ENCODE measurements at places on chromosomes 4 and X.

GRCh38 chrX:1239681-1240142 is 27.3 kb upstream of the CRLF2 start:
- DNase-seq: no peak

DNA sequence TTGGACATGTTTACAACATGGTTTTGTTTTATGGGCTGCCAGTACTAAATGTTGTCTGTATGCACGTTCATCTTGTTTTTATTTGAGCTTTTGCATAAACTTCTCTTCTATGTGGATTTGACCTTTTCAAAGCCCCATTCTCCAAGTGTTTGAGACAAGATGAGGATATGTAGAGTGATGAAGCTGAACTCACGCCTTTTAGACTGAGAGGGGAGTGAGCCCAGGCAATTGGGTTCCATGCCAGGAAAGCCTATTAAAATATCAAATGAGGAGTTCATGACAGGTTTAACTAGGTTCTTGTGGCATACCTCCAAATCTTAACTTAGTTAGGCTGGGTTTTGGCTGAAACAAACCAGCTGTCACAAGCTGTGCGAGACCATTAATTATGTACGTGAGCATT is 170.4 kb upstream of the LDB2 start:
- DNase-seq: no peak

- no peak for DNase-seq
These were observed 82.0 kb upstream of the FAM241A start for GRCh38 chr4:112063260-112063659.

GRCh38 chr4:93346840-93347239 is 481.7 kb upstream of the ATOH1 start:
- DNase-seq: no peak

DNA sequence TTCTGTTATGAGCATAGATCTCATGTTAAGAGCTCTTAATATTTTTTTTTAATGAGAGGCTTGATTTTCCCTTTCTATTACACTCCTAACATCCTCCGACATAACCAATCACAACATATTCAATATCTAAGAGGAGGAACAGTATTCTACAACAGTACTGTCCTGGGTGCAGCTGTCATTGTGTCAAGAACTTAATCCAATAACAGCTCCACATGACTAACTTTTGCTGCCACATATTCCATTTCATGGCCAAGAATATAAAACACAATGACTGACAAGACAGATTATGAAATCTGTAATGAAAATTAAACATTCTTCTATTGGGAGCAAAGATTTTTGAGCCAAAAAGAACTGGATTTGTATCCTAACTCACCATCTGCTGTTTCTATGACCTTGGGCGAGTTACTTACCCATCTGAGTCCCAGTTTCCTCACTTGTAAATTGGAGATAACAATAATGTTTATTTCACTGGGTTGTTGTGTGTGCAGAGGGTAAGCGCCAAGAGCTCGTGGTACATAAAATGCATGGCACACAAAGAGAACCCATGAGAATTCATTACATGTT is 405.6 kb downstream of the SPRY1 start:
- no peak for DNase-seq

DNA sequence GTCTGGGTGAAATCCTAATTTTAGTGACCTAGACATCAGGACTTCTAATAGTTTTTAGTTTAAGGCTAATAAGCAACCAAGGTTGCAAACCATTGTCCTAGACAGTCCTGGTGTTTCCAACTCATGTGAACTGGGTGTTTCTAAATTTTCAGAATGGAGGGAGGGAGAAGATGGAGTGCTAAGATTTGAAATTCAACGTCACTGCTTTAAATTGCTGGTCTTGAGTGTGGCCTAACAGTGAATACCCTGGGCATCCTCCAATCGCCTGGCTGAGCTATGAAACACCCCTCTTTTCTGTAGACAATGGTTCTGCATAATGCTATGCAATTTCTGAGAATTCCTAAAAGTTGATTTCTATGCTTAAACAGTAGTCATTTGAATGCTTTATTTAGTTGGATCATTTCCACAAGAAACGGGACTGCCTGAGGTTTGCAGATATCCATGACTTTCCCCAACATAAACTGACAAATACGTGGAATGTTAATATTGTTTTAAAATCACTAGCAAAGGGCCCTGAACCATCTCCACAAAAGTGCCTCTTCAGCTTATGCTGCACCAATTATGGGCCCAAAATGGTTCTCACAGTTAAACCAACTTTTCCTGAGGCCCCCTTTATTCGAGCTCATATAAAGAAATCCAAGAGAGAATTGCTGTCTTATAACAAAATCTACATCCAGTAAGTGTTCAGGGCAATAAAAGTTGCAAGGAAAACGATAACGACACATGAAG is 1.1 kb downstream of the FBXL5 start:
- no peak for DNase-seq

DNA sequence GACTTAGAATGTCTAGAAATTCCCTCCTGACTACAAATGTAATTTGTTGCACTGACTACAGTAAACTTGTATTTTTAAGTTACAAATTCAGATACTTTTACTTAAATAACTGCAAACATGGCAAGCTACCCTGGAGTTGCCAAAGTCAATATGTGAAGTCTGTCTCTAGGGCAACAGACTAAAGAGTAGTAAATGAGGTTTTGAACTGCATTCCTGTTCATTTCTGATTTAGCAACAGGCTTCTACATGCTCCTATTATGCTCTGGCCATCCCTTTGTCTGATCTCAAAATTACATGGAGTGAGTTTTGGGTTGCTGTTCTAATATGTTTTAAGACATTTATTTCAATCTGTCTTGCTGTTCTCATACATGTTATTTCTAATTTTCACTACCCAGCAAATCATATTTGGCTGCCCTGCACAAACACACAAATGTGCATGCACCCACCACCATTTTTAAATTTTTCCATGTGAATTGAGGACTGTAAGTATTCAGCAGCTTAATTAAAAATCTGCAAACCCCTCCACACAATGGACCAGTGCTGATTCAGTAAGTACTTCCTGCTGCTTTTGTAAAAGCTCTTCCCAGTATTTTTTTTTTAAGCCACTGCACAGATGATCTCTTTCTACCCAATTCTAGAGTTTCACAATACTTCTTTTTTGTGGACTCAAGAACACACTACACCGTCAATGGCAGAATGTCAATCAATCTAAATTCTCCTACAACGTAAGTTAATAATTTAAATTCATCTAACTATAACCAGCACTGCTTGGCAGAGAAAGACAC is 26.7 kb downstream of the SH3RF1 start:
- no peak for DNase-seq

- no peak for DNase-seq
These were observed 12.2 kb upstream of the CLGN start for GRCh38 chr4:140439644-140440142.

DNA sequence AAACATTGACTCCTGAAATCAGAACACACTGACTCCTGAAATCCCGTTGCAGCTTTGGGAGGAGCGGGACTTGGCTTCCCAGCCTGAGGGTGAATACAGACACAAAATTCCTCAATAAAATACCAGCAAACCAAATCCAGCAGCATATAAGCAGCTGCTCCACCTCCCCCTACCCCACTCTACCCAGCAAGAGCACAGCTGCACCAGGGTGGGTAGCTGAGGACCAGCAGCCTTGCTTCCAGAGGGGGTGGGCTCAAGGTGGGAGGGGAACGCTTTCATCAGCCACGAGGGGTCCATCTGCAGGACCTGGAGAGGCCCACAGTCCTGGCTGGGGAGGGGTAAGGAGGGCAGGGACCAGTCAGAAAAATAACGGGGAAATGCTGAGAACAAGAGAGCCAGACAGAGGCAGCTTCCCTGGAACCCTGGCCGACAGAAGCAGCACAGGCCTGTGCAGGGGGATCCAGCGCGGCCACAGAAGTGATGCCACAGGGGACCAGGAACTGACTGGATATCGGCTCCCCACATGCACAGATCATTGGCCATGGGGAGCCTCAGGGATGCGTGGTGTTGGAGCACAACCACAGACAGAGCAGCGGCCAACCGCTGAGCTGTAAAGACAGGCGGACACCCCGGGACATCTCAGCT is 49.8 kb downstream of the FGFRL1 start:
- DNase-seq: no peak

DNA sequence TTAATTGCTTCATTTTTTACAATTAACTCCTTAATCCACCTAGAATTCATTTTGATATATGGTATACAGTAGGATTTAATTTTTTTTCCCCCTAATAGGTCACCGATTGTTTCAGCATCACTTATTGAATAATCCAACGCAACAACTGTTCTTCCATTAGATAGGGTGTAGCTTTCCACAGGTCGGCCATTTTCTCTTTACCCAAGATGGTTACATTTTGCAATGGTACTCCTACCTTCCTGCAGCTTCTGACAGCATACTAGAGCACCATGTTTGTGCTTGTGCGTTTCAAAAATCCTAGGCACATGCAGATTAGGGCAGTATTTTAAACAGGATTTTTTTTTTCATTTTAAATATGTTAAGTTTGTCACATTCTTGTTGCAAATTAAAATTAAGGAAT is 2.3 kb downstream of the LINC00632 start:
- DNase-seq: no peak

DNA sequence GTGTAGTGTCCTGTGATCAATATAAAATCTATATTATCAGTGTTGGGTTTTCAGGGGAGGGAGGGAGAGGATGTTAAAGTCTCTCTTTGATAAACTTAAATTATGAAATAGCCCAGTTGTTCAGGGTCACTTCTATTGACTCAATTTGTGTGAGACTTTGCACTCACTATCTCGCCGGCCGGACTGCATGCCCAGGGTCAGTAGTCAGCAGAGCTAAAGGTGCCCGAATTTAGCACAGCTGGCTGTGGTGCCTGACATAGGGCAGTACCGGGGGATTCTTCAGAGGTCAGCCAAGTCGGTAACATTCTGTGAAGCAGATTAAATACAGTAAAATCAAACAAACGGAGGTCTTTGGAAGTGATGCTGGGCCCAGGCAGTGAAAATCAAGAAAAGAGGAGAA is 19.2 kb downstream of the GABRQ start:
- DNase-seq: no peak

Data from T follicular helper cell (primary cell).